Astrocyte of the spinal cord (primary cell): ENCODE measurements at places on chromosomes 2 and 18.

DNA sequence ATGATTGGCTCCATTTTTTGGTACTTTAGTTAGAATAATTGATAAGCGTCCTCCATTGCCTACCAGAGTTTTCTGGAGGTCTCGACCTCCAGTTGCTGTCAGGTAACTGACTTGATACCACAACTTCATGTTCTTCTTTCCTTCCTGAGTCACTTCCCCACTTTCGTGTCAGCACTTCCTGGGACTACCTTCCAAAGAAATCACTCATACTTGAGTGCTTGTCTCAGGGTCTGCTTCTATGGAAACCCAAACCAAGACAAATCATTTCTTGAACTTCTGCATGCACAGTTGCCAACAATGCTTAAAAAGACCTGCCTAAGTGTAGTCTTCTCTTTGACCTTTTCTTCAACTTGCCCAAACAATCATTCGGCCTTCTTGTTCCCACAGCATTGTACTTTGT, 210.3 kb upstream of the ETAA1 start:
- no peak for DNase-seq

- no peak for DNase-seq
Measured at GRCh38 chr2:211846714-211847113, 691.9 kb downstream of the ERBB4 start.

DNA sequence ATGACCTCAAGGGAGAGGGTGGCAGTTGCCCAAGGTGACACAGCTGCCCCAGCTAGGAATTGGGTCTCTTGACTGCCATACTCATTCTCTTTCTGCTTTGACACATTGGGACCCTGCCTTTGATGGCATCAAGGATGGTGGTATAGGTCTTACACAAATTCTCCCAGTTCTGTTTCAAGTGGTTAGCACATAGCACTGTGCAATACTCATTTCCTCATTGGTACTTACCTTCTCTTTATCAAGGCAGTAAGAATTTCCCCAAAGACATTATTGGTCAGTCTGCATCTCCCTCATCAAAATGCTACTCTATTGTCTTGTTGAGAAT, 35.9 kb upstream of the CCDC93 start:
- no peak for DNase-seq

- DNase-seq, result no peak
Measured at GRCh38 chr2:109255654-109256053, 126.6 kb downstream of the SH3RF3 start.

DNA sequence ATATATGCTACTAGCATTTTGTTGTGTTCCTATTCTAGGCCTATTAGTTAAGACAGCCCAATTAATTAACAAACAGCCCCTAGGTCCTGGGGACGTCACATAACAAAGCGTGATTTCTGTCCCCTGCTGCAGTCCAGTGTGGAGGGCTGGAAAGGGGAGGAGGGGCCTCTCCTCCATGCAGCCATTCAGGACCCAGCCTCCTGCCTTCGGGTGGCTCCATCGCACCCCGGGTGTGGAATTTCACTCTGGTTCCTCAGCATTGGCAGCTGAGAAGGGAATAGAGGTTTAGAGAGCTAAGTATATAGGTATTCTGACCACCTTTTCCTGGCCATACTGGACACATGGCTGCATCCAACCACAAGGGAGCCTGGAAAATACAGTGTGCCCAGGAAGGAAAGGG, 42.4 kb downstream of the MC2R start:
- no peak for DNase-seq

DNA sequence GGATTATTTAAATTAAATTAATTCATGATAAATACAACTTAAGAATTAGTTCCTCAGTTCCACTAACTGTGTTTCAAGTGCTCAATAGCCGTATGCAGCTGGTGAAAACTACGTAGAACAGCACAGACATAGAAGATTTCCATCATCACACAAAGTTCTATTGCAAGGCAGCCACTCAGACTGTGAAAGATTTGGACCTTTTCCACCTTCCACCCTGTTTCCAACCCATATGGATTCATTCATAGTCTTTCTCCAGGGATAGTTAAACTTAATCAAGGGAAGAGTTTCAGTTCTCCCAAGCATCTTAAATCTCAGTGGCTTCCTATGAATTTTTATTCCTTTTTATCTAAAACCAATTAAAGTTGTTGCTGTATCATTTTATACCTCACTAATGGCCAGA, 2030.8 kb downstream of the SUCLG1 start:
- DNase-seq, result no peak

- no peak for DNase-seq
Measured at GRCh38 chr2:189519631-189520387, 60.8 kb downstream of the SLC40A1 start.

DNA sequence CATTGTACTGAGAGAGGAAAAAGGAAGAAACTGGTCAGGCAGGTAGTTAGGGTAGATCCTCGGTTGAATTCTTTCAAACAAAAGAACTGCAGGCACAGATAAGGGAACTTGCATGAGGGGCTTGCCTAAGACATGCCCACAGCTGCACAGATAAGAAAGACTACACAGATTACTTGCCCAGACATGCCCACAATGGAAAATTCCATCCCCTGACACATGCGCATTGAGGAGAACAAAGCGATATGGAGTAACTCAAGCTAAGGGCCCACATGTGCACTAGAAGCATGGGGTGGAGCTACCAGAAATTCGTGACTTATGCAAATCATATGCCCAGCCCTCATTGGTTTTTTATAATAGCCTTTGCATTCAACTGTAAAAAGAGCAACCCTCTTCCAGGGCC, 181.3 kb upstream of the ZNF521 start:
- no peak for DNase-seq

- DNase-seq, result peak; percentile 66
Measured at GRCh38 chr18:76209597-76209996, 285.4 kb downstream of the ZNF516 start.

GRCh38 chr2:30206461-30207430, 24.6 kb upstream of the LBH start:
- DNase-seq, result no peak

GRCh38 chr2:97716695-97717612, 3.6 kb downstream of the ZAP70 start:
- DNase-seq, result no peak

DNA sequence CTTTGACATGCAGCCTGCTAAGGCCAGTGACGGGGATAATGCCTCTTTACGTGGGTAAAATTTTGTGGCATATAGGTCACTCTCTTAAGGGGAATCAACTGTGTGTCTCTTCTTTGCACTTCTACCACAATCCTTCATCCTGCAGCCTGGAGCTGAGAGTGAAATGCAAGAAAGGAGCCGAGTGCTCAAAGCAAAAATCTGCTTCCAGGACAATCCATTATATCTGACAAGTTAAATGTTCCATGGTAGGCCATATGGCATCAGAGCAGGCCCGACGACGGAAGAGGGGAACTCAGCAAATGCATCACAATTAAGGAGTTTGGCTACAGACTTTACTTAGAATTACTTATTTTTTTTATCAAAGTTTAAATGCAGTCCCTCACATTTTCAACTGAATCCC, 171.2 kb downstream of the TCF4 start:
- no peak for DNase-seq

DNA sequence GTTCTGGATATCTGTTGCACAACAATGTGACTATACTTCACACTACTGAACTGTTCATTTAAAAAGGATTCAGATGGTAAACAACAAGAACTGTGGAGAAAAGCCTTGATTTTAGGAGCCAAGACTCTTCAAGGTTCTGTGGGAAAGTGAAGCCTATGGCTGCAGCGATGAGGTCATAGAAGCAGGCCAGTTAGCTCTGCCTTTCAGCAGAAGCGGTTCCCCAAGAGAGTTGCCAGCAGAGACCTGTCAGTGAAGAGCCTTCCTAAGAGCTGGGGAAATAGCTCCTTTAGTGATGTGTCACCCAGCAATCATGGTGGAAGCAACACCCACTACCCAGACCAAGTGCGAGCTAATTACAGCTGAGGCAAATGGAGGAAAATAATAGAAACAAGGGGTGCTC, 346.5 kb upstream of the ETAA1 start:
- DNase-seq, result no peak

DNA sequence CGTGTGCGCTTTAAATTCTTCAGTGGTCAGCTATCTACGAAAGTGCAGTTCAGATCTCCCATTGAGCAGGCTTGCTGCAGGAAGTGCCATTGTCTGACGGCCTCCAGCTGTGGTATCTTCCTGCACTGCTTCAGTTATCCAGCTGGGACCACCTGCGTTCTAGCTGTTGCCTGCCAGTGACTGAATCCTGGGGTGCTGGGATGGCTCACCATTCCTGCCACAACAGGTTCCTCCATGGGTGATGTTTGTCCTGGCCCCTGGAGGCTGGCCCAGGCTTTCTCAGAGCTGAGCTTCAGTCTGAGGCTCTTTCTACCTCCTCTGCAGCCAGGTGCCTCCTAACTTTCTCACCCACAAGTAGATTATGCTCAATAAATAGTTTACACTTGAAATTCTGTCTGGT, 498.5 kb upstream of the HS6ST1 start:
- DNase-seq, result no peak

GRCh38 chr18:64986906-64987495, 763.8 kb upstream of the CDH7 start:
- DNase-seq, result no peak

DNA sequence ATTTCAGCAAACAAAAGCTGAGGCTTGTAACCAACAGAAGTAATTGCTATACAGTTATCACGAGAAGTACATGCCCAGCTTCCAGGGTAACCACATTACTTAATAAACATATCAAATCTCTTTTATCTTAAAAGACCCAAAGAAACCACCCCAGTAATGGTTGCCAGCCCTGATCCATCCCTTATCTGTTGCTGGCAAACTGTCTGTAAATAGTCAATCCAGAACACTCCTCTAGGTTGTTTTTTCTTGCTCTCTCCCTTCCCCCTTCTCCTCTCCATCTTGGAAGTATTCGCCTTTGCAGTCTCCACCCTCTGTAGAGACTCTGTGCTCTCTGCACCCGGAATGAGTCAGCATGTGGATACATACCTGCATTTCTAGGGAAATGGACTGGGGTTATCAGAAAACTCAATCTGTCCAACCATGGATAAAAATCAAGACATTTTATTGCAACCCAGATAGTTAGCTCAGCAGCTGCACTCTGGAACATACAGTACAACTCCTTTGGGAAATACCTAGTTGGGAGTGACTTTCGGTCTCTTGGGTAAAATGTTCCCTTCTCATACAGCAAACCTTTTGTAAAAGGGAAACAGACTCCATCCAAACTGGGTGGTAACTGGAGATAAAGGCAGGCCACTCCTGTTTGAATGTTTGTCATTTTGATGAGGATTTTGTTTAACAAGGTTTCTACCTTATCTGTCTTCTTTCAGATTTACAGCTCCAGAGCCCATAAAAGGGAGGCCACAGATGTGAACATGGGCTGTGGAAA, 123.5 kb upstream of the FOSL2 start:
- DNase-seq, result peak; percentile 53

DNA sequence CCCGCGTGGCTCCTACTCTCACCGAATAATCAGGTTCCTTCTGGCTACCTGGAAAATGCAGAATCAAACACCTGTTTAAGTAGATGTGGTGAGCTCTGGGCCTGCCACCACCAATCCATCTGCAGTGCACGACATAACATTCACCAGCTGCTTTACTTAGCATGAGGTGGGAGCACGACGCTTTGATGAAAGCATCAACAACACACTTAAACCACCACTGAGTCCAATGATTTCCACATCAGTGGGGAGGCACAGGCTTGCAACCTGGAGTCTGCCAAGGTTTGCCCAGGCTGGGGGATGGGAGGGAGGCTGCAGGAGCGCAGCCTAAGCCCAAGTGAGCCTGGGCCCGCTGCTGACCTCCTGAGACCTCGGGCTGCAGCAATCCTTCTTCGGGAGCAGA, 415.5 kb downstream of the MEIS1 start:
- DNase-seq, result no peak

DNA sequence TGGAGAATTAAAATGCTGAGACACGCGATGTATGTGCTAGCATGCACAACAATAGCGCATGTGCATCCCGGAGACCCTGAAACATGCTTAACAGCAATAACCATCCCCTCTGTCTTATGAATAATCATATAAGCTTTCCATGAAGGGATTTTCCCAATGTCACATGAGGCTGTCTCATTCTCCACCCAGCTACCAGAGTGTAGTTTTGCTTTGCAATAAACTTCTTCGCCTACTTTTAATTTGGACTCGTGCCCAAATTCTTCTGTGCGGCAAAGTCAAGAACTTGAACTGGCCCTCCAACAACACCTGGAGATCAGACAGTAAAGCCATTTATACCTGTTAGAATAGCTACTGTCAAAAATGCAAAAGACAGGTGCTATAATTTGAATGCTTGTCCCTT, 15.5 kb downstream of the LYG1 start:
- DNase-seq, result no peak

DNA sequence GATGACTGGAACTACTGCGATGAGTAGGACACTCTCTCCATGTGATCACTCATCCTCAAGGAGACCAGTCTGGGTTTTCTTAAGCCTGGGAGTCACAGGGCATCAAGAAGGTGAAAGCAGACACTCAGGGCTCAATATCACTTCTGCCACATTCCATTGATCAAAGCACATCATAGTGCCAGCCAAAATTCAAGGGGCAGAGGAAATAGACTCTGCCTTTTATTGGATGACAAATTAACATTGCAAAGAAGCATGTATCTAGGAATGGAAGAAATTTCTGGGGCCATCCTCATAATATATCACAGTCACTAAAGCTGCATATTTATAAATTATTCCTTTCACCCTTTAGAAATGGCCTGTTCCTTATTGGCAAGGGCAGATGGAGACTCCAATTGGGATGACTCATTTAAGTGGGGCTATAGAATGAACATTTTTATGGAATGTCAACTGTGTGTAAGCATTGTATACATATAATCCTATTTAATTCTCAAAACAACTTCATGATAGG, 114.8 kb upstream of the CDC42EP3 start:
- no peak for DNase-seq

DNA sequence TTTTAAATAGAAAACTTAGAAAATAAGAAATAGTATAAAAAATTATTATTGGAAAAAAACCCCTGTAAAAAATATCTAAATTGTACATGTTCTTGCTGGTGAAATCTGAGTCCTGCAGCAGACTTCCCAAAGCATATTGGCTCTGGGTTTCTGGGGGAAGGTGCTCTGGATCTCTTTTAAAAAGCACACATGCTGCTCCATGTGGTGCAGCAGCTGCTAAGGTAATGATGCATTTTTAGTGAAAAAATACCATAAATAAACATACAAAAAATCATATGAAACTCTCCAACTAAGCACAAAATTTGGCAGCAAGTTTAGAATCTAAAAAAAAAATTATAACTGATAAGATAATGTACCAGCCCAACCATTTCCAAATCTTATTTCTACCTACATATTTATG, 216.5 kb downstream of the GPD2 start:
- DNase-seq, result no peak
